ENCODE measurements at places on chromosomes 5 and 9. TPM values are rescaled to one million over a fixed set of nuclear protein-coding genes. Genes with fewer than 3 reads are reported as not detected.

Gene SPATA6L
- total RNA-seq, result 0.65 TPM

Gene KCNV2
- total RNA-seq, result not detected

Gene STKLD1
- 3.4 TPM for total RNA-seq

Gene NMUR2
- not detected for total RNA-seq

Gene PIP5K1B
- total RNA-seq, result not detected

Gene SLC6A7
- total RNA-seq, result not detected

Gene TRIM7
- total RNA-seq, result 6.8 TPM

Gene IFNA21
- not detected for total RNA-seq

Gene SWI5
- 32.8 TPM for total RNA-seq

Gene CDH10
- total RNA-seq, result 1.6 TPM

Gene TAF11L2
- not detected for total RNA-seq

Gene PCDH1
- 3.5 TPM for total RNA-seq

Gene MCC
- total RNA-seq, result 8.8 TPM

Gene TMEM232
- total RNA-seq, result 1.3 TPM

Gene ANKRD18B
- 0.11 TPM for total RNA-seq

All from GM23248 (cell line).